ENCODE measurements at places on chromosomes 7 and 10.

- no peak for DNase-seq
Measured at GRCh38 chr7:129435414-129435829, 1.2 kb downstream of the STRIP2 start.

DNA sequence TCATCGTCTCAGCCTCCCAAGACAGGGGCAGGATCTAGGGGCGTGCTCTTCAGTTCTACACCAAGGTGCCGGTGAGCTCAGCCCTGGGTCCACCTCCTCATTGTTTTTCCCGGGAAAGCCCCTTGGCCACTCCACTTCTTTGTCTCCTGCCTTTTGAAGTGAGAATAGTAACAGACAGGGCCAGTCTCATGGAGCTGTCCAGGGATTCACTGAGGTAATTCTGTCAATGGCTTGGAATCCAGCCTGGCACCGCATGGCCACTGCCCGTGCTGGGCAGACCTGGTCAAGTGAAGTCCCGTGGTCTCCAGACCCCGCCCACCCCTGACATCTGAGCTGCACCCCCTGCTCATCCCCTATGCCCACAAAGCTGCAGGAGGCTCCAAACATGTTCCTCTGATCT, 138.9 kb downstream of the TNS3 start:
- DNase-seq, result no peak

DNA sequence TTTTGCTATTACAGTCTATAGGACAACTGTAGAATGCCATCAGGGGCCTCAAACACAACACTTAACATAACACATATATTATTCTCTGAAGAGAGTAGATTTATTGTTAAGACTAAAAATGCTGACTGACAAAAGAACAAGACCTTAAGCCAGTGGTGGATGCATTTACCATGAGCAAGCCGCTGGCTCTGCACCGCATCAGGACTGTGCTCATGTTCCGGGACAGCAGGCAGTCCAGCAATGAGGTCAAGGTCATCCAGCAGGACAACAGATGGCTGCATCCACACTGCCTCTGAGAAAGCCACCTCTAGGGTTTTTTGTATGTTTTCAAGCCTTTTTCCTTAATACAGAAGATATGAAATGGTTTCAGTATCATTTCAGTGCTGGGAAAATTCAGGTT, 23.8 kb downstream of the PEX1 start:
- DNase-seq, result no peak

GRCh38 chr7:117173035-117173770, 149.7 kb downstream of the WNT2 start:
- no peak for DNase-seq

DNA sequence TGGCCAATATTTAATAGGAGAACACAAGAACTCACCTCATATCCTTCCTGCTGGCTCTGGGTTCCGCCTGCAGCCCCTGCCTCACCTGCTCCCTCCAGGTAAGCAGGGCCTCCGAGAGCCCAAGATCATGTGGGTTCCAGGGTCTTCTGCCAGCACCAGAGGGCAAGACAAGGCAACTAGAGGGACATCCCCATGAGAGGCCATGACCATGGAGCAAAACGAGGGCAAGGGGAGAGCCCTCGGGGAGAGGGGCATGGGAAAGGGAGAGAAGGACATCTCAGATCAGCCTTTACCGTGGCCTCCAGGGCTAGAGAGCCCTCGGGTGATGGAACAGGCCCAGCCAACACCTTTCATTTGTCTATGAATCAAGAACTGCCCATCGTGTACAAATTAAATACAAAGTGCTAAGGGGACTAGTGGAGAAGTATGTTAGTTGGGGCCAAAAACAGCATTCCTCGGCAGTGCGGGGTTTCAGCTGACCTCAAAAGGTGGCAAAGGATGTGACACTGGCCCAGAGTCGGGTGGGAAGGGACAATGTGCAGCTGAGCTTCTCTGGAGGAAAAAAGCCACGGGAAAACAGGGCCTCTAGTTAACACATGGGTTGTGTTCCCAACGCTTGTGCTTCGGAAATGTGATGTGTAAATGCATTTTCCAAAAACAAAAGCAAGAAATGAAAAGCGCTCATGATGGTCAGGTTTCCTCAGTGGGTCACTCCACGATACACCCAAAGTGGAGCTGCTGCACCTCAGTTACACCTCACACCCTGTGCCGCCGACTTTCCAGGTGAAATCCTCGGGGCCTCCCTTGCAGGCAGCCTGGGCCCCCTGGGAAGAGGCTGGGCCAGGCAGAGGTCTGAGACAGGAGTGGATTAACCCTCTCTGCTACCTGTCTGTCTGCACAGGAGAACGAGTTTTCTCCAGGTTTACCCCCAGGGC, 2.0 kb downstream of the AOC1 start:
- DNase-seq, result no peak

GRCh38 chr7:96719164-96719563, 9.5 kb upstream of the SEM1 start:
- DNase-seq, result no peak

DNA sequence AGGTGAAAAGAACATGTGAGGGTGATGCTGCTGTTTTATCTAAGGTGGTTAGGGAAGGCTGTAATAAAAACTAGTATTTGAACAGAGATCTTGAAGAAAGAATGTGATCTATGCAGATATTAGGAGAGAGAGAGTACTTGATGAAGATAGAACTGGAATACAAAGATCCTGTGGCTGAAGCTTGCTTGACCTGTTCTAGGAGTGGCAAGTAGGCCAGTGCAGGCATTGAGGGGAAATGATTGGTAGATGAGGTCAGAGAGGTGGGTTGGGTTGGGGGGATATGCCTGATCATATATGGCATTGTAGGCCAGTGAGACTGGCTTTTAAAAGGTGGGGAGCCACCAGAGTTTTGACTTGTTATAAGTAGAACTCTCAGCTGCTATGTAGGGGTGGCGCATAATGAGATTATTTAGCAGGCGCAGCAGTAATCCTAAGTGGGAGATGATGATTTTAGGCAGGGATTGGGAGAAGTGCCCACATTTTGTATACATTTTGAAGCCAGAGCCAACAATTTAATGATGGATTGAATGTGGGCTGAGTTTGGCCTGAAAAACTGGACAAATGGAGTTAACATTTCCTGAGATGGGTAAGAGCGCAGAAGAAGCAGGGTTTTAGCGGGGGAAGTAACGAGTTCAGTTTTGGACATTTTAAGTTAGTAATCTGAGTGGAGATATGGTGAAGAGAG, 8.2 kb downstream of the CCSER2 start:
- DNase-seq, result no peak

DNA sequence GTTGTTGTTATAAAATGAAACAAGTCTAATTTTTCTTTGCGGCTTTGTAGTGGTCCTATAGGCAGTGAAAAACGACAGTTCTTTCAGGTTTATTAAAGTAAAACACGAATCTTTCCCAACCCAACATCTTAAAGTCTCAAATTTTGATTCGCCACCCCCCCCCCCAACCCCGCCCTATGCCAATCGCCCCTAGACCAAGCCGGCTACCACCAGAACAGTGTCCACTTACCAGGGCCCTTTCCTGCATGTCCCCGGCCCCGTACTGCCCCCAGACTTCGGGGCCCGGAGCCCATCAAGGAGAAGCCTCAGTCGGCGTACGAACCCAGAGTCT, 335 bp upstream of the CHCHD1 start:
- no peak for DNase-seq

GRCh38 chr7:108308276-108308675, 148.0 kb downstream of the NRCAM start:
- DNase-seq, result no peak

Data from HEK293T (cell line).